NCI-H2081 treated with DMSO at 0.1 percent for 48 hours (cell line): ENCODE measurements at places on chromosomes 5 and 9.

GRCh38 chr5:134449167-134449566 is 37.5 kb upstream of the CDKN2AIPNL start:
- DNase-seq, result no peak

GRCh38 chr5:95850391-95850894 is 27.9 kb upstream of the GLRX start:
- no peak for DNase-seq

DNA sequence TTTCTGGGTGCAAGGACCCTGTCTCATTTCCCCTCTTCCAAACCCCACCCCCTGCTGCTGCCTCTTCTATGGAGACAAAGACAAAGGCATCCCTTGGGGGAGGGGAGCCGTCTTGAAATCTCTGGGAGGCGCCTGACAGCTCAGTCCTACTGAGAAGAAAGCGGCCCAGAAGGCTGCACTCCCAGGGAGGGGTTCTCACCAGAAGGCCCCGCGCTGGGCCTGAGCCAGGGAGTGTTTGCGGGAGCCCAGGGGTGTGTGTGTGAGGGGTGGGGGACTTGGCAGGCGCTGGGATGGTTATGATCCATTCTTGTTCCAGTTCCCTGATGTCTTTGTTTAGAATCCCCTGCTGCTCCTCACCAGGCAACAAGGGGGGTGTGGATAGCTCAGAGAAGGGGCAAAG is 45.7 kb upstream of the ALDH1B1 start:
- no peak for DNase-seq

- no peak for DNase-seq
Measured at GRCh38 chr9:120892748-120893610, 16.0 kb upstream of the PHF19 start.

GRCh38 chr9:108813951-108814601 is 41.7 kb downstream of the ACTL7B start:
- no peak for DNase-seq

- no peak for DNase-seq
Measured at GRCh38 chr9:113535756-113536155, 72.2 kb downstream of the RGS3 start.

DNA sequence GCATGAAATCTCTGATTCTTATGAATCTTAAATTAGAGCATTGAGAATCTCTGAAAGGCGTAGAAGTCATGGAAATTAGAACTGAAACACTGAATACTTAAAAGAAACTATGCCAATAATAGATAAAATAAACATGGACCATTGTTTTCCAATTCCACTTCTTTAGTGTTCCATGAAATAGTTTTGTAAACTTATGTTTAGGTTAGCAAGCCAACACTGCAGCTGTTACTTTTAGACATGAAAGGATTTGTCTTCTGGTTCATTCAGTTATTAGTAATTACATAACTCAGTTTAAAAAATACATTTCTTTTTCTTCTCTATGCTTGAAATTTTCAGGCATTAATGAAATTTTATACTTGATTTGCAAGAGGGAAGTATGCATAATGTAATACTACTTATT is 733.4 kb upstream of the NUDT12 start:
- DNase-seq, result no peak

GRCh38 chr9:133677126-133678010 is 41.2 kb downstream of the DBH start:
- no peak for DNase-seq
